ENCODE measurements at places on chromosomes 3 and 15.

DNA sequence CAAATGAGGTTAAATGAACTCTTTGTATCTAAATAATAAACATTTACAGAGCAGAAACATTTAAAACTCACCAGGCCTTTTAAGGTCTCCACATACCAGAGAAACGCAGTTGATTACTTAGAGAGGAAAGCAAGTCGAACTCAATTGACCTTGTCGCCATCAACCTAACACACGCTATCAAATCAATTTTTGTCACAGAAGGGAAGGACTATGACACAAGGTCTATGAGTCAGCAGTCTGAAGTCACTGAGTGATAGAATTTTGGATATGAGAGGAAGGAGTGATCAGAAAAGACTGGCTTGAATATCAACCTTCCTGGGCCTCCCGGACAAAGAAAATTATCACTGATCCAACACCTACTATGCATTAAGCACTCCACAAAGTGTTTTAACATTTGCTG, 514.4 kb upstream of the ZNF385D start:
- no peak for DNase-seq

DNA sequence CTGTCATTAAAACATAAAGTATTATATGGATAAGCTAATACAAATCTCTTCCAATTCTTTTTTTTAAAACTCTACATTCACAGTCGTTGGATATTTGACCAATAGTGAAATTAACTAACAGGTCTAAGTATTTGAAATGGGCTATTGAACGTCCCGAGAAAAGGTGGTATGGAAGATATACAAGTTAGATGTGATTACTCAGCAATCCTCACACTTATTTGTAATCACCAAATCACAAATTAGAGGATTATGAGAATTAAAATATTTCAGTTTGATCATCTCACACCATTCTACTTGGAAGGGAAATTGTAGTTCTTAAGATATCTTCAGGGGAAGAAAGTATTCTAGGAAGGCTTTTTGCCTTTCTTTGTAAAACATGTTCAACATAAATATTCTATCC, 60.5 kb downstream of the GAP43 start:
- DNase-seq: no peak

DNA sequence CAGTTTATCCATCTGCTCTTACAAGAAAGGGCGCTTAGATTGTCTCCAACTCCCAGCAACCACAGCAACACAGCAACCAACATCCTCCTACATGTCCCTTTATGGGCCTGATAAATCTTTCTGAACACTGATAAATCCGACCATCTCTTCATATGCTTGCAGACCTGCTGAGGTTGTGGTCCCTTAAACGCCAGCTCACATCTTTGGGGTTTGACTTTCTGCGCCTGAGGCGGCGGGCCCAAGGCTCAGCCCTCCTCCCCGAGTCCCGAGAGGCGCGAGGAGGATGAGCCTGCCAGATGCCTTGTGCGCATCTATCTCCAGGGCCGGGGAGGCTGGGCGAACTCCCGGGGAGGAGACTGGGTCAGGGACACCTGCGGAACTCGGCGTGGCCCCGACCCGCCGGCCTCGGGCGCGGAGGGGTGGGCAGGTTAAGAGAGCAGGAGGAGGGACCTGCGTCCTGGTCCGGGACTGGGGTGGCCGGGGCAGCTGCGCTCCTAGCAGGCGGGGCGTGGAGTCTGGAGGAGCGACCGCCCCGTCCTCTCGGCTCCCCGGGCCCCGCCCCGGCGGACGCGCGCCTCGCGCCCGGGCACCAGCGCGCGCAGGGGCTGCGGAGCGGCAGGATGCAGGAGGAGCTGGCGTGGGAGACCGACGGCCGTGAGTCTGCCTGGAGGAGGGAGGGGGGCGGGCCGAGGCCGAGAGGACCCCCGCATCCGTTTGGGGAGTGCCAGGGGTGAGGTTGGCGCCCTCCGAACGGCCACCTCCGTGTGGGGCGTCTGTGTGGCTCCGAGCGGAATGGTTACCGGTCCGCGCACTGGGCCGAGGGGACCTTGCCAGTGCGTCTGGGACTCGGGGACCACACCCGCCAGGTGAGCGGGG, at the start of gene ANKDD1A:
Gene ANKDD1A, plus strand, starts transcription at position 592 of the 876 bp plus-strand sequence. Its CDS starts 29 bp downstream, at position 621.
- peak; percentile 26 for DNase-seq

- no peak for DNase-seq
Measured at GRCh38 chr15:29514926-29515325, 245.3 kb upstream of the NSMCE3 start.

- DNase-seq: peak; percentile 91
Measured at GRCh38 chr3:35932995-35933394, 293.7 kb downstream of the ARPP21 start.

DNA sequence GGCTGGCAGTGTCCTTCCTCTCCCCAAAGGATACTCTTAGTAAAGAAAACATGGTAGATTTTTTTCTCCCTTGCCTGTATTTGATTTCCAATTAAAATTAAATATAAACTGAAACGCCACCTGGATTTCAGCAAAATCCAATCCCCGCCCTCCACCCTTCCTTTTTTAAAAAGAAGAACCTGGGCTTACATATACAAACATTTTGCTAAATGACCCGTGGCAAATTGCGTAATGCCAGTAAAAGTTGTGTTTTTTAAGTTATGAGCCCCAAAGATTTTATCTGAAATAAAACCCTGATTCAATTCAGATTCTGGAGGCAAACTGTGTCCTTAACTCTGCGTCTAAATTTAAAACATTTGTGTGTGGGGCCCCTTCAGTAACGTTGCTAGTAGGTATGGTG, 403.0 kb downstream of the FOXP1 start:
- no peak for DNase-seq

- DNase-seq: no peak
Measured at GRCh38 chr3:13629644-13630043, 80.7 kb downstream of the FBLN2 start.

GRCh38 chr3:66473181-66473580, 27.6 kb downstream of the LRIG1 start:
- peak; percentile 55 for DNase-seq

DNA sequence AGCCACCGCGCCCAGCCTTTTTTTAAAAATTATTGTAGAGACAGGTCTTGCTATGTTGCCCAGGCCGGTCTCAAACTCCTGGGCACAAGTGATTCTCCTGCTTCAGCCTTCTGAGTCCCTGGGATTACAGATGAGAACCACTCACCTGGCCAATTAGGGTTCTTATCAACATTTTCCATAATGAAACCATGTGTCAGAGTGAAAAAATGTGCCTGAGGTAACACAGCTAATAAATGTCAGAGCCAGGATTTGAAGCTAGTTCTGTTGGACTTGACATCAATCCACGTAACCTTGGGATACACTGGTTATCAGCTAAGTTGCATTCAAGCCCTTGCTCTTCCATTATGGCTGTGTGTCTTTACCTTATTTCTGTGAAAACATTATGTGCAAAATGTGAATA, 29.1 kb downstream of the CHST14 start:
- DNase-seq: no peak

DNA sequence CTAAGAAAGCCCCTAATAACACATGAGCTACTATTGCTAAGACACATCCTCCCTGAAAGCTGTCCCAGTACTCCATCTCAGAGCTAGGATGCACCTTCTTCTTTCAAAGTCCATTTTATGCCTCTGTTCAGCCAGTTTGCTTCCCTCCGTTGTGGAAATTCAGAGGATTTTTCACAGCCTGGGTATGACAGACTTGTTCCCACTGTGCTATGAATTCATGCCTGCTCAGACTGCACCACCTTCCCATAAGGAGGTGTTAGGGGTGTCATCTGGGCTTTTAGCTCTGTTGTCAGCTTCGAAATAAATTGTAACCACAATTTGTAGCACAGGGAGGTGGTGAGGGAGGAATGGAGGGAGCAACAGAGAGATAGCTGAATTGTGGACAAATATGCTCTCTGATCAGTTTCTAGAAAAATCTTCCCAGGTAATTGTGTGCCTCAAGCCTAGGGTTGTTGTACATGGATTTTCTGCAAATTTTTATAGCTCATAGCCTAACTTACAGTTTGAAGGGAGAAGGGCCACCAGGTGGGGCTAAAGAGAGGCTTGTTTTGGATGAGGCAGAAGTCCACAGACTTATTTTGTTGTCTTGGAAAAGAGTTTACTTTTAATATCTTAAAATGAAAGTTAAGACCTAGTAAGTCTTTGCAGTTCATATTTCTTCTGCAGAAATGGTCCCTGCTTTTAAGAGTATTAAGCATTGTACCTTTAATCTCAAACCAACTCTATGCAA, 462.0 kb downstream of the PDCD6IP start:
- DNase-seq: peak; percentile 69

DNA sequence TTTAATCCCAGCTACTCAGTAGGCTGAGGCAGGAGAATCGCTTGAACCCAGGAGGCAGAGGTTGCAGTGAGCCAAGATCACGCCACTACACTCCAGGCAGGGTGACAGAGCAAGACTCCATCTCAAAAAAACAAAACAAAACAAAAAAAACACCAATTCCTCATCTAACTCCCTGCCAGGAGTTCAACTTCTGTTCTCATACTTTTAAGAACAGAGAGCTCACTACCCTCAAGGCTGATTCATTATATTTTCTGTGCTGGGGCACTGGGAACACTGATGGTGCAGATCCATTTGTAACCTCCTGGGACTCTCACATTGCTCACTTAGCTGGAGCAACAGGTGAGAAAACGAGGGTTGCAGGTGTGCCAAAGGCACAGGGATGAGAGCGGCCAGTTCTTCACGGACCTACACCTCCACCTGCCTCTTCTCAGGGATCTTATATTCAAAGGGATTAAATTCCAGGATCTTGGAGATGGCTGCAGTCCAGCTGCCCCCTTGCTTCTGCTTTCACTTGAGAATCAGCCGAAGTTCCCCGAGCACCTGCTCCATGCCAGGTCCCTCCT, 12.3 kb upstream of the CSK start:
- no peak for DNase-seq

DNA sequence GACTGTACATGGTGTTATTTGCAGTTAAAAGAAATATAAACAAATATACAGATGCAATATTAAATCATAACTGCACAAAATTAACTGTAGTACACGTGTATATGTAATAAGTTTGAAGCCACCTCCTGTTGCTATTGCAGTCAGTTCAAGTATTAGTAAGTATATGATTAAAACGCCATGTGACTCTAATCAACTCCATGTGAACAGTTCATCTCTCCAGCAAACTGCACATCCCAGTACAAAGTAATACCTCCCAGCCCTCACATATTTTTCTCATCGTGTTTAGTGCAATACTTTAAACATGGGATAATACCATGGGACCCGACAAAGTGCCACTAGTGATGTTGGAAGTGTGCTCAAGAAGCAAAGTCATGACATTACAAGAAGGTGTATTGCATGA, 34.6 kb downstream of the PDCD10 start:
- no peak for DNase-seq

GRCh38 chr15:83039206-83039605, 27.8 kb upstream of the C15orf40 start:
- DNase-seq: no peak

DNA sequence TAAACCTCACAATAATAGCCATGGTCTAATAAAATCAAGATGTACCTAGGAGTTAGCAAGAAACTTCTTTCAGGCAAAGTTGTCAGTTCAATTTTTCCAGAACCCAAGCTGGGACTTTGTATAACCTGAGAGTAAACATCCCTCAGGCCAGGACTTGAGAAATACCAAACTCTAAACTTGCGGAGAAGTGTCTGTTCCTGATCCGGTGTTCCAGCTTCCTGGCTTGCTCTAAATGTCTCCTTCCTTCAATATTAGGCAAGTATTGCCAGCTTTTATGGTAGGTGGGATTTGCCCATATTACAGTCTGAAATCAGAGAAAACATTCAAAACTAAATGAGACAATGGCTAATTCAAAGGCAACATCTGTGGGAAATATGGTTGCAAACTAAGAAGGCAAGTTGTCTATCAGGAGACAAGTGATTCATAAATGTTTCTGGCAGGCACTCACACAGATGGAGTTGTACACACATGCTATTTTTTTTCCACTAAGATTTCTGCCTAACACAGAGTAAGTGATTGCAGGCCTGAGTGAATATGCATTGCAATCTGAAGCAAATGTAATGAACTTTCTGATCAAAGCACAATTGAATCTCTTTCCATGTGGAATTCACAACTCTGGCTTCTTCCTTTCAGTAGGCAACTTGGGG, 88.3 kb upstream of the COL8A1 start:
- DNase-seq: no peak

DNA sequence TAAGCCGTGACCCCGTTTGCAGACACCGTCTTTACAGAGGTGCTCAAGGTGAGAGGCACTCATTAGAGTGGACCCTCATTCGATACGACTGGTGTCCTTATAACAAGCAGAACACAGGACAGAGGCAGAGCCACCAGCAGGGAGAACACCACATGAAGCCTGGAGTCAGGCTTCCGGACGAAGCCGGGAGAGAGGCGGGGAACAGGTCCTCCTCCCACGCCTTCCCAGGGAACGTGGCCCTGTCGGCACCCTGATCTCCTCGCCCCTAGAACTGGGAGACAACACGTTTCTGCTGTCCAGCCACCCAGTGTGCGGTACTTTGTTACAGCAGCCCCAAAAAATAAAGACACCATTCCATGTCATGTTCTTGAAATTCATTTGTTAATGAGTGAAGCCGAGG, 33.6 kb downstream of the ZDHHC19 start:
- DNase-seq: no peak

DNA sequence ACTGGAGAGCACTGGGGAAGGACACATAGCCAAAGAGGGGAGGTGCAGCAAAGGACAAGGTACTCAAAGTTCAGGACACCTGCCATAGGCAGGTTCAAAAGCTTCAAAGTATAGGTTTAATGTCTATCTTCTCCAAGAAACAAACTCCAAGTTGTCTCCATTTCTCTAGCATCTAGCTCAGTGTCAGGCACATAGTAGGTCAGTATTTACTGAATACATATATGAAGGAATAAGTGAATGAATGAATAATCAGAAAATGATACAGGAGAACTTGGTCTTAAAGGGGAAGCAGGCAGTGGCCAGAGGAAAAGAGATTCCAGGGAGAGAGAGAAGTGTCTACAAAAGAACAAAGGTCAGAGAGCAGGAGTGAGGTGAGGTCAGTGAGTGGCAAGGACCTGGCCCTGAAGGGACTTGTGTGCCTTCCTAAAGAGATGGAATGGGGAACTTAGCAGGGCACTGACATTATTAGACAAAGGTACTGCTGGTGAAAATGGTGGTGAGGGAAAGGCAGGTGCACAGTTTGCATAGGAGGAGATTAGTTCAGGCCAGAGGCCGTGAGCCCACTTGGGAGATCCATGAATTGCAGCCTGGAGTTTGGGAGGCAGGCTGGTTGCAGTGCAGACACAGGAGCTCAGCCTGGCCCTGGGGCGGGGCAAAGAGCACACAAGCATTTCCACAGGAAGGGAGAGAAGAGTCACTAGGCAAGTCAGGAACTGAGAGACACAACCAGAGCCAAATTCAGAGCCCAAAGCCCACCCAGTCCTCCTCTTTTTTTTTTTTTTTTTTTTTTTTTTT, 21.4 kb downstream of the TBC1D2B start:
- no peak for DNase-seq

GRCh38 chr15:82790321-82790720, 15.5 kb downstream of the FSD2 start:
- DNase-seq: no peak

- no peak for DNase-seq
Measured at GRCh38 chr3:166634091-166634746, 745.9 kb downstream of the ZBBX start.

- DNase-seq: no peak
Measured at GRCh38 chr3:56253941-56254665, 214.2 kb downstream of the ERC2 start.

GRCh38 chr15:99347574-99347973, 96.3 kb downstream of the LRRC28 start:
- no peak for DNase-seq

Measured in astrocyte of the spinal cord (primary cell).